Endodermal cell (in vitro differentiated cells): ENCODE measurements at places on chromosomes 2 and 18.

- DNase-seq = no peak
These were observed 228.7 kb downstream of the GBX2 start for GRCh38 chr2:235939471-235939870.

GRCh38 chr18:34120294-34120693 lies 104.4 kb downstream of the NOL4 start:
- no peak for DNase-seq

DNA sequence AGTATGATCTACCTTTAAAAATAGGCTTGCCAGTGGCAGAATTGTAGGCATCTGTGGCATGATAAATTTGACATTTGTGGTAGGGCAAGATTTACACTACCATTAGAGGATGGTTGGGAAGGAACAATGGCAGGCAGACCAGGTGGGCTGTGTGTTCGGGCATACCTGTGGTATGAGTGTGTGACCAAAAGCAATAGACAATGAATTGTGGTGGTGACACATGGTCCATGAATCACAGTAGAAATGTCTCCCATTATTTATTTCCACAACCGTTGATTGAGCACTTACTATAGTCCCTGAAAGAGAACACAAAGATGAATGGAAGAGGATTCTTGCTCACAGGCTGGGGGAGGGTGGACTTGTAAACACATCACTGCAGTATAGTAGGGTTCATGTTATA lies 29.9 kb upstream of the RUFY4 start:
- DNase-seq = no peak

GRCh38 chr18:69596345-69596744 lies 195.7 kb downstream of the DOK6 start:
- DNase-seq = no peak

GRCh38 chr2:203789618-203790017 lies 78.0 kb upstream of the CTLA4 start:
- no peak for DNase-seq

GRCh38 chr2:149732001-149732685 lies 144.6 kb upstream of the MMADHC start:
- no peak for DNase-seq
